IMR-90 (cell line): ENCODE measurements at places on chromosomes 11 and 22.

- peaks cover 15% of the 10 kb centered on the region for H3K4me1 ChIP-seq
- no peaks in the 10 kb centered on the region for H3K36me3 ChIP-seq
- no peak overlapping the region for H3K27ac ChIP-seq
- no peak for DNase-seq
These were observed 48.2 kb downstream of the BCR start for GRCh38 chr22:23228503-23228902.

DNA sequence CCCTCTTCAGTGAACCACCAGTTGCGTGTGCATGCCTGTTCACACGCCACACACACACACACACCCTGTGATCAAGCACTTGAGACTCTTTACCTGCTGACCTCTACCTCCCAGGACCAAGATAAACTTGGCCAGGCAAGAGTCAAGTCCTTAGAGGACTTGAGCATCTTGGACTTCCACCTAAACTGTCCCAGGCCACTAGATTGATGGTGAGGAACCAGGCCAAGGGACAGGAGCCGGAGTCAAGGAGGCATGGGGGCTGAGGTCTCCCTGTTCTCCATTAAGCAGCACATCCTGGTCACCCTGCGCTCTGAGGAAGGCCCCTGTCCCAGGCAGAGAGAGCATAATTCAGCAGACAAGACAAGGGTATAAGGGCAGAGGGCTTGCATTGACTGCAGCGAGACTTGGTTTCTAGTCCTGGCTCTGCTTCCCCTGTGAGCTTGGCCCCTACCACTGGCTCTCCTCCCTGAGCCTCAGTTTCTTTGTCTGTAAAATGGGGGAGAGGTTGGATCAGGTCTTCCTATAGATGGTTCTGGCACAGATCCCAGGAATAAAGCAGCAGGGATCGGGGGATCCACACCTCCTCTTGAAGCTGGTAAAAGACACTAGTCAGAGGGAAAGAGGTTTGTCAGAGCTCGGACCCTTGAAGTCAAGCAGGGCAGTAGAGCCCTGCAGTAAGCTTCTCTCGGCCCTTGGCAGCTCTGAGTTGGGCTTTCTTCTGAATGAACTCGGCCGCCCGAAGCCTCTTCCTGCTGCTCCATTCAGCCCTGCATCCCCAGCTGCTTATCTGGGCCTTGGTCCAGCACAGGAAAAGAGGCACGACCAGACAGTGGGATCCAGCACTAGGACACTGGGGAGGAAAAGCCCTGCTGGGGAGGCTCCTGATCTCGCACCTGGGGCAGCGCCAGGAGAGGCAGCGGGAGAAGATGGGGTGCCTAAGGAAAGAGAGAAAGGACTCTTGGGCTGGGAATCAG is 2.0 kb downstream of the CREB3L1 start:
- H3K36me3 ChIP-seq, result peaks cover 12% of the 10 kb centered on the region
- peak overlapping the region; percentile 86 for H3K4me3 ChIP-seq

GRCh38 chr22:42364604-42365110 is 67.5 kb downstream of the NFAM1 start:
- peaks cover 67% of the 10 kb centered on the region for H3K27me3 ChIP-seq
- H3K4me3 ChIP-seq, result no peak overlapping the region
- H3K27ac ChIP-seq, result no peak overlapping the region
- H3K36me3 ChIP-seq, result no peaks in the 10 kb centered on the region
- peaks cover 1% of the 10 kb centered on the region; the same call in 1 of the 2 replicates for H3K4me1 ChIP-seq

- no peak overlapping the region; the same call in 1 of the 2 replicates for H3K27ac ChIP-seq
- H3K4me3 ChIP-seq, result no peak overlapping the region
- H3K27me3 ChIP-seq, result no peaks in the 10 kb centered on the region
- peaks cover 8% of the 10 kb centered on the region for H3K4me1 ChIP-seq
- H3K36me3 ChIP-seq, result no peaks in the 10 kb centered on the region
These were observed 58.7 kb upstream of the ATXN10 start for GRCh38 chr22:45612940-45613339.

DNA sequence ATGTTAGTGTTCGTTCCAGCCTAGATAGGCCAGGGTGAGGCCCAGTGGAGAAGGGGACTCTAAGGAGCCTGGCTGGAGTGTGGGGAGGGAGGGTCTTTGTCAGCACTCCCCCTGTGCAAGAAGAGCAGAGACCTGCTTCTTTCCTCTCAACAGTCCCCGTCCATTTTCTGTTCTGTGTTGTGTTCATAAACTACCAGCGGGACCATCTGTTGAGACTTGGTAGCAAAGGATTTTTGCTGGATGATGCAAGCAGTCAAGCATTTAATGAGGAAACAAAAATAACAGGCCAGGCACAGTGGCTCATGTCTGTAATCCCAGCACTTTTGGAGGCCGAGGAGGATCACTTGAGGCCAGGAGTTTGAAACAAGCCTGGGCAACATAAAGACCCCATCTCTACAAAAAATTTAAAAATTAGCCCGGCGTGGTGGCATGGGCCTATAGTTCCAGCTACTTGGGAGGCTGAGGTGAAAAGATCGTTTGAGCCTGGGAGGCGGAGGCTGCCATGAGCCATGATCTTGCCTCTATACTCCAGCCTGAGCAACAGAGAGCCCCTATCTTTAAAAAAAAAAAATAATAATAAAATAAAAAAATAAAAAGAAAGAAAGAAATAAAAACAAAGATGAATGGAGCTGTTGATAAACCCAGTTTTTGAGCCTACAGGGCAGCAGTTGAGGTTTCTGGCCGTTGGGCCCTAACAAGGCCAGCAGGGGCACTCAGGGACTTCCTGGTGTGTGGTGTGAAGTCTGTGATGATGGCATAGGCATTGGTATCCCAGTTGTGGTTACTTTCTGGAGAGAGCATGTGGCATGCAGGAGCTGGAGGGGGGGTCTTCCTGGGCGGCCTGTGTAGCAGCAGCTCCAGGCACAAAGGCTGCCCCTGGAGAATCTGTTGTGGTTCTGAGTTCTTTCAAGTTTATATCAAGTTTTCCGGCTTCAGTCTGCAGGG is 1.7 kb upstream of the TXNRD2 start:
- peak; percentile 94 for DNase-seq
- 0 out of 2 replicates have a peak, but pooled peaks cover 4% of the 10 kb centered on the region for H3K36me3 ChIP-seq
- no peaks in the 10 kb centered on the region for H3K27me3 ChIP-seq
- H3K27ac ChIP-seq, result peak overlapping the region; percentile 99
- peak overlapping the region; percentile 91 for H3K4me3 ChIP-seq

DNA sequence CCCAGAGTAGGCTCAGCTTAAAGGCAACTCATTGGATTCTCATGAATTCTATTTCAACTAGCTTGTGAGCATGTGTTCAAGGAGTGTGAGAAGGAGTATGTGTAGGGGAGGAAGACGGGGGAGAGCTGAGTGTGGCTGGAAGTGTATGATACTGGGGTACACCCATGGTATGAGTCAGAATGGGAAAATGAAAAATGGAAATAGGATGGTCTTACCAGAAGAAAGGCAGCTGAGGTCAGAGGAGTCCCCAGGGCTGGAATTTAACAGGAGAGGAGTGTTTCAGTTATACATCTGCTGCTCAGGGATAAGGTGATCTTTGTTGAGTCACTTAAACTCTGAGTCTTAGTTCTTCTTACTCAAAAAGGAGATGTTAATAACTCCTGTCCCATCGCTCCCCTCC is 6.7 kb upstream of the ADAMTS15 start:
- DNase-seq, result peak; percentile 28
- H3K27ac ChIP-seq, result no peak overlapping the region
- H3K27me3 ChIP-seq, result no peaks in the 10 kb centered on the region
- no peak overlapping the region for H3K4me3 ChIP-seq
- peaks cover 2% of the 10 kb centered on the region for H3K4me1 ChIP-seq

- H3K27ac ChIP-seq, result no peak overlapping the region
- no peak overlapping the region for H3K4me3 ChIP-seq
- peaks cover 12% of the 10 kb centered on the region for H3K4me1 ChIP-seq
- H3K27me3 ChIP-seq, result no peaks in the 10 kb centered on the region
These were observed 906.9 kb upstream of the RAG2 start for GRCh38 chr11:37504921-37505320.

GRCh38 chr11:50170115-50170514 is 137.4 kb downstream of the OR4C45 start:
- DNase-seq, result no peak
- no peak overlapping the region for H3K27ac ChIP-seq
- no peaks in the 10 kb centered on the region for H3K4me1 ChIP-seq
- no peak overlapping the region for H3K4me3 ChIP-seq
- H3K36me3 ChIP-seq, result no peaks in the 10 kb centered on the region

- H3K27me3 ChIP-seq, result no peaks in the 10 kb centered on the region
- H3K4me3 ChIP-seq, result no peak overlapping the region
- H3K4me1 ChIP-seq, result peaks cover 6% of the 10 kb centered on the region
- peaks cover 26% of the 10 kb centered on the region; the same call in 1 of the 2 replicates for H3K36me3 ChIP-seq
These were observed 6.0 kb downstream of the ZDHHC24 start for GRCh38 chr11:66539870-66540213.

GRCh38 chr11:774873-775592 is 2.3 kb downstream of the GATD1 start:
- H3K4me3 ChIP-seq, result no peak overlapping the region
- no peaks in the 10 kb centered on the region for H3K27me3 ChIP-seq
- H3K4me1 ChIP-seq, result peaks cover 13% of the 10 kb centered on the region
- H3K27ac ChIP-seq, result peak overlapping the region; percentile 39

DNA sequence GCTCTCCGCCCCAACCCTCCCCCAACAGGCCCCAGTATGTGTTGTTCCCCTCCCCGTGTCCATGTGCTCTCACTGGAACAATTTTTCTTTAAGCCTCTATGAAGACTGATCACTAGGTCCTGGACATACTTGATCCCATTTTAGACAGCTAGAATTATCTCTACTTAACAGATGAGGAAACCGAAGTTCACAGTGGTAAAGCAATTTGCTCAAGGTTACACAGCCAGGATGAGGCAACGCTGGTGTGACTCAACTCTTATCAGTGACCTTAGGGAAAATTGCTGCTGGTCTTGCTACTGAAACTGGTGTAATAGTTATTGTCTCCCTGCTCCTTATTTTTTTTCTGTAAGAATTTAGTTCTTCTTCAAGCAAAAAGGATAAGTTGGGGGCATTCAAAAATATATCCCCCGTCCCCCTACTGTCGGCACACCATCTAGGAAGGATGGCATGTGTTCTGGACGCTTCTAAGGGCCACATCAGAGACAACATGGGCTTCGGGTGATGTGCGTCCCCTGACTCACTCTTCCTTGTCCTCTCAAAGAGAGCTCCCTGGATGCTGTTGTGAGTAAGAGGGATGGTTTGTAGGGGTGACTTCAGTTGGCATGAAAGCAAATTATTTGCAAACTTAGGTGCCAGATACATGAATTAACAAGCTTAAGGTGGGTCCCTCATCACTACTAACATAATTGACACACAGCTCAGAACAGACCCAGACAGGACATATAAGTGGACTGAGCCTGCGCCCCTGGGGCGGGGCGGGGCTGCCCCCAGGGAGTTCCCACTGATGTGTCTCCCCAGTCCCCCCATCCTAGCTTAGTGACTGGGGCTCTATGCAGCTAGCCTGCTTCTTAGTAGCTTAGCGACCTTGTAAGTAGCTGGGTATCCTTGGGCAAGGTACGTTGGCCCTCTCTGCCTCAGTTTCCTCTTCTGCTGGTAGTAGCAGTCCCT is 23.6 kb upstream of the ALX4 start:
- no peak overlapping the region for H3K4me3 ChIP-seq
- H3K27ac ChIP-seq, result no peak overlapping the region
- peak; percentile 25 for DNase-seq
- no peaks in the 10 kb centered on the region for H3K36me3 ChIP-seq

DNA sequence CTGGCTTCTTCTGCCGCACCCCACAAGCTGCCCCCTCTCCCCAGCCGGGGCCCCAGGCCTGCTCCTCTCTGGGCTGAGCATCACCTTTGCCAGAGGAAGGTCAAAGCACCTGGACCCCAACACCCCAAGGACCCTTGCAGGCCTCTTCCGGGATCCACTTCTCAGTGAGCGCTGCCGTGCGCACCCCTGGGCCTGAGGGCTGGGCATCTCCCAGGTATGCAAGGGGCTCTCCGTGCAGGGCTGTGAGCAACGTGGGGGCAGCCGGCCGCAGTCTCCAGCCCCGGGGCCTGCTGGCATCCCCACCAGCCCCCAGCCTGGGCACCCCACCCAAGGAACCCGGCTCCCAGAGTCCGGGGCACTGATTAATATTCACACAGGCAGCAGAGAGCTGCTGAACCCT is 64.0 kb downstream of the BRD1 start:
- no peaks in the 10 kb centered on the region for H3K36me3 ChIP-seq
- no peak overlapping the region for H3K4me3 ChIP-seq
- no peaks in the 10 kb centered on the region for H3K27me3 ChIP-seq

DNA sequence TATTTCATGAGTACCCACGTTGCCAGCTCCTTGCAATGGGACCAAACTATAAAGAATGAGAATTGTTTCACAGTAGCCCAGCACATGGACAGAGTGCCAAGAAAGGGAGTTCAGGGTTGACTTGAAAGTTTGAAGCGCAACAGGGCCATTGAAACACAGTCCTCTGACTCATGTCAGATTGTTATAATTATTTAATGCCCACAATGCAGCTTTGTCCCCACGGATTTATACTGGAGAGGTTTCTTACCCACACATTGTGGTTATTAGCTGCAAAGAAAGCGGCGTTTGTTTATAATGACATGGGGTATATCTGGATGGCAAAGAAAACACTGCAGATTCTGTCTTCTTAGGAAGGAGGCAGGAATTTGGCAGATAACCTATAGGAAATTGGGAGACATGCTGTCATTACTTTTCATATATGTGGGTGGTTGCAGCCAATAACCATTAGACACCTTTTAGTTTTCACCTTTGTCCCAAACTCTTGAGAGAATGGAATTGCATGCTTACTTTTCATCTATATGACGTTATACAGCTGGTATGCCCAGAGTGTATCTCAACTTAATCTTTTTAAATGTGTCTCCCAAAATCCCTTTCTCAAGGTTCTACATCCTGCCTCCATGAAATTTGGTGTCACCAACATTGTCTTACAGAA is 143.6 kb downstream of the TEAD1 start:
- peaks cover 33% of the 10 kb centered on the region for H3K4me1 ChIP-seq
- no peak overlapping the region for H3K4me3 ChIP-seq
- DNase-seq, result peak; percentile 49

DNA sequence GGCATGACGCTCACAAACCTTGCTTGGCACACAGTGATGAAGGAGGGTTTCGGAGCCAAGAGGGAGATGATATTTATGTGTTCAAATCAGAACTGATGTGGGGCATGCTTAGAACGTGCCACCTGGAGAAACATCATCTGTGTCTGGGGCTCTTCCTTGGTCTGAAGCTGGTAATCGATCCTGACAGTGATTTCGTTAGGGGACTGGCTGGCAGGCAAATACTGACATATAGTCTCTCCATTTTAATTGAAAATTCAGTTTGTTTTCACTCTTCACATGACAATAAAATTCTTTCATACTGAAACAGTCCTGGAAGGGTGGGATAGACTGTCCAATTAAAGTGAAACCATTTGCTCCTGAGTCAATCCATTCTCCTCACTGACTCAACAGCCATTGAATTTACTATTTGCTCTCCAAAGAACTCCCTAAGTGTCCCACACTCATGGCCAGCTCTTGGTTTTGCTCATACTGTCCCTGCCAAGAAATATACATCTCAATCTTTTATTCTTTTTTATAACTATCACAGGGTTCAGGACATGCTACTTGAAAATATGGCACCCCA is 134.8 kb downstream of the TRPC6 start:
- no peak for DNase-seq
- H3K4me1 ChIP-seq, result peaks cover 12% of the 10 kb centered on the region; the same call in 1 of the 2 replicates
- H3K36me3 ChIP-seq, result peaks cover 3% of the 10 kb centered on the region
- no peak overlapping the region for H3K4me3 ChIP-seq
- H3K27me3 ChIP-seq, result no peaks in the 10 kb centered on the region
- no peak overlapping the region for H3K27ac ChIP-seq

- H3K36me3 ChIP-seq, result peaks cover 36% of the 10 kb centered on the region
- H3K4me3 ChIP-seq, result no peak overlapping the region
- no peaks in the 10 kb centered on the region for H3K27me3 ChIP-seq
- no peak overlapping the region for H3K27ac ChIP-seq
- peaks cover 24% of the 10 kb centered on the region for H3K4me1 ChIP-seq
These were observed 4.8 kb downstream of the TIMP3 start for GRCh38 chr22:32806296-32806695.

GRCh38 chr11:86408845-86409244 is 34.2 kb downstream of the CCDC81 start:
- no peak overlapping the region for H3K27ac ChIP-seq
- H3K27me3 ChIP-seq, result no peaks in the 10 kb centered on the region
- no peak overlapping the region for H3K4me3 ChIP-seq
- no peaks in the 10 kb centered on the region for H3K36me3 ChIP-seq
- DNase-seq, result no peak
- H3K4me1 ChIP-seq, result no peaks in the 10 kb centered on the region
